ENCODE measurements at places on chromosomes 7 and 10. TPM values are rescaled to one million over a fixed set of nuclear protein-coding genes. Genes with fewer than 3 reads are reported as not detected.

The ELFN1 gene
- total RNA-seq, result 0.25 TPM

DNA sequence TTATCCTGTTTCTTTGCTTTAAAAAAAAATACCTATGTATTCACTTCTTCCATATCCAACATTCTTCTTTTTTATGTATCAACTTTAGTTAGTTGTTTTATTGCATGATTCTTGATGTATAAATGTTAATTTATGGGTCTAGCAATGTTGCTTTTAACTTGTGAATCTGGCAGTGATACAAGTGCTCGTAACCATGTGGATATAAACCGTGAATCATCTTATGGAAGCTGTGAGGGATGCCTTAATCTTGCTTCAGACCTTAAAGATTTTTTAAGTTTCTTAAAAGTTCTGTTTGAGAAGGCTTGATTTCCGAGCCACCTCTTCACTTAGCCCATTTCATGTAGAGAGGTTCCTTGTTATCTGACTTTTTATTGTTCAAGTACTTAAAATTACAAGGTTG is 25.9 kb downstream of the HELLS start:
- H3K4me1 ChIP-seq, result no peaks in the 10 kb centered on the region
- H3K4me3 ChIP-seq, result no peak overlapping the region
- H3K27me3 ChIP-seq, result no peaks in the 10 kb centered on the region
- no peaks in the 10 kb centered on the region for H3K36me3 ChIP-seq

The MYPN gene
- 0.18 TPM for total RNA-seq

GRCh38 chr10:7449063-7449695 is 38.3 kb upstream of the SFMBT2 start:
- no peaks in the 10 kb centered on the region for H3K27me3 ChIP-seq
- H3K4me3 ChIP-seq, result no peak overlapping the region
- no peak overlapping the region for H3K27ac ChIP-seq

GRCh38 chr10:47025540-47026300 is 114.5 kb downstream of the PTPN20 start:
- no peak for DNase-seq
- no peaks in the 10 kb centered on the region for H3K27me3 ChIP-seq
- H3K4me1 ChIP-seq, result no peaks in the 10 kb centered on the region
- H3K36me3 ChIP-seq, result no peaks in the 10 kb centered on the region
- H3K27ac ChIP-seq, result no peak overlapping the region

- no peak overlapping the region for H3K27ac ChIP-seq
- H3K4me3 ChIP-seq, result no peak overlapping the region
- no peaks in the 10 kb centered on the region for H3K4me1 ChIP-seq
- no peaks in the 10 kb centered on the region for H3K36me3 ChIP-seq
- H3K27me3 ChIP-seq, result no peaks in the 10 kb centered on the region
Observed at GRCh38 chr7:81590131-81590530, 179.7 kb downstream of the HGF start.

- H3K36me3 ChIP-seq, result no peaks in the 10 kb centered on the region
- H3K27me3 ChIP-seq, result no peaks in the 10 kb centered on the region
- no peak for DNase-seq
- H3K4me1 ChIP-seq, result no peaks in the 10 kb centered on the region
- H3K4me3 ChIP-seq, result no peak overlapping the region
Observed at GRCh38 chr7:103640031-103640779, 194.2 kb upstream of the SLC26A5 start.

The FGFR2 gene
- 11.9 TPM for total RNA-seq

The LIPF gene
- total RNA-seq, result not detected

The CALML3 gene
- total RNA-seq, result not detected

DNA sequence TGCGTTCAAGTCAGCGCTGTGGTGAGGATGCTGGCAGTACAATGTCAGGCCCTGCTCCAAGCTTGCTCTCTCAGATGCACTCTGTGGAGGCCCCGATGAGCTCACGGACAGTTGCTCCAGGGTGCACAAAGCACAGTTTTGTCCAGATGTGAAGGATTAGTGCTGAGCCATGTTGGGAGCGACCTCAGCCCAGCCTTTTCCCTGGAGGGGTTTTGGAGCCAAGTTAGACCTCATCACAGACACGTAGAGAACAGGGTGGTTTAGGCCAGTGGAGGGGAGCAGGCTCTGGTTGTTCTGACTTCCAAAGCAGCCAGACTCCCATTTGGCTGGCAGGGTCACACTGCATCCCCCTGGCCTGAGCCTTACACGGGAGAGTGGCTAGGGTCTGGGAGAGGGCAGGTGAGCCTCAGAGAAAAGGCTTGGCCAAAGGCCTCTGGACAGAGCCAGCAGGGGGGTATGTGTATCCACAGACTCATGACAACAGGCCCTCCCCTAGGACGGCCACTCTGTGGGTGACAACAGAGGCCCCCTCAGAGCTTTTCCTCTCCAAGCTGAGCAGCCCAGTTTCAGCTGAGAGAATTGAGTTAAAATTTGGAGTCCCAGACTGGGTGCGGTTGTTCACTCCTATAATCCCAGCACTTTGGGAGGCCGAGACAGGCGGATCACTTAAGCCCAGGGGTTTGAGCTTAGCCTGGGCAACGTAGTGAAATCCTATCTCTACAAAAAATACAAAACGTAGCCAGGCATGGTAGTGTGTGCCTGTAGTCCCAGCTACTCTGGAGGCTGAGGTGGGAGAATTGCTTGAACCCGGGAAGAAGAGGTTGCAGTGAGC is 4.7 kb downstream of the PLAC9 start:
- H3K27me3 ChIP-seq, result no peaks in the 10 kb centered on the region
- no peaks in the 10 kb centered on the region for H3K4me1 ChIP-seq
- no peak overlapping the region for H3K27ac ChIP-seq
- DNase-seq, result no peak
- H3K4me3 ChIP-seq, result no peak overlapping the region
- H3K36me3 ChIP-seq, result no peaks in the 10 kb centered on the region

- no peaks in the 10 kb centered on the region for H3K36me3 ChIP-seq
- no peak overlapping the region for H3K27ac ChIP-seq
- no peak for DNase-seq
- no peak overlapping the region for H3K4me3 ChIP-seq
- no peaks in the 10 kb centered on the region for H3K4me1 ChIP-seq
Observed at GRCh38 chr7:101804088-101804963, 13.1 kb upstream of the CUX1 start.

DNA sequence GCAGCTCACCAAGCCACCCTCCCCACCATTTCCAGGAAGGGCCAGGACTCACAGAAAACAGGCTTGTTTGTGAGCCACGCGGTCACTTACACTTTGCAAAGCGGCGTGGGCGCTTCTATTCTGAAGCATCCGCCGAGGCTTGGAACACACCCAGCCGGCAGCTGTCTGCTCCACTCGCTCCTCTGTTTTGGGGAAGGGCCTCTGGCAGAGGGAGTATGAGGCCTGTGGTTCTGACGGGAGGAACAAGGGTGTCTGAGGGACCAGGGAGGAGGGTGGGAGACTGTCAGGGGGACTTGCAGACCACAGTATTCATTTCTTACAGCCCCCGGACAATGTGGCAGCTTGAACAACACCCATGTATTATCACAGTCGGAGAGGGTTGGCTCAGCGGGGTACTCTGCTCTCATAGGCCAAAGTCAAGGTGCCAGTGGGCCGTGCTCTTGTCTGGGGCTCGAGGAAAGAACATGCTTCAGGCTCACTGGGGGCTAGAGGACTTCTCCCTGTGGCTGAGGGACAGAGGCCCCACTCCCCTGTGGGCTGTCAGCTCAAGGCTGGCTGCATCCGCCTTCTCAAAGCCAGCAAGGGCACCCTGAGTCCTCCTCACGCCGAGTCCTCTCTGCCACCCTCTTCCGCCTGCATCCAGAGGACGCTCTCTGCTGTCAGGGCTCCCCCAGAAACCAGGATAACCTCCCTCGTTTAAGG is 60.4 kb upstream of the FAM20C start:
- peaks cover 24% of the 10 kb centered on the region for H3K4me1 ChIP-seq
- H3K4me3 ChIP-seq, result no peak overlapping the region
- peak overlapping the region; percentile 44 for H3K27ac ChIP-seq
- DNase-seq, result peak; percentile 70
- no peaks in the 10 kb centered on the region for H3K36me3 ChIP-seq
- H3K27me3 ChIP-seq, result no peaks in the 10 kb centered on the region

GRCh38 chr10:76302481-76302880 is 871.1 kb downstream of the LRMDA start:
- H3K4me1 ChIP-seq, result peaks cover 5% of the 10 kb centered on the region
- no peak overlapping the region for H3K27ac ChIP-seq
- DNase-seq, result no peak
- H3K4me3 ChIP-seq, result no peak overlapping the region
- no peaks in the 10 kb centered on the region for H3K27me3 ChIP-seq

GRCh38 chr7:112556633-112557032 is 75.8 kb downstream of the LSMEM1 start:
- H3K27ac ChIP-seq, result no peak overlapping the region
- H3K27me3 ChIP-seq, result no peaks in the 10 kb centered on the region
- no peaks in the 10 kb centered on the region for H3K36me3 ChIP-seq
- DNase-seq, result no peak
- no peaks in the 10 kb centered on the region for H3K4me1 ChIP-seq

- DNase-seq, result no peak
- H3K27me3 ChIP-seq, result no peaks in the 10 kb centered on the region
- H3K27ac ChIP-seq, result no peak overlapping the region
- no peak overlapping the region for H3K4me3 ChIP-seq
Observed at GRCh38 chr10:20288060-20288459, 471.8 kb downstream of the PLXDC2 start.

DNA sequence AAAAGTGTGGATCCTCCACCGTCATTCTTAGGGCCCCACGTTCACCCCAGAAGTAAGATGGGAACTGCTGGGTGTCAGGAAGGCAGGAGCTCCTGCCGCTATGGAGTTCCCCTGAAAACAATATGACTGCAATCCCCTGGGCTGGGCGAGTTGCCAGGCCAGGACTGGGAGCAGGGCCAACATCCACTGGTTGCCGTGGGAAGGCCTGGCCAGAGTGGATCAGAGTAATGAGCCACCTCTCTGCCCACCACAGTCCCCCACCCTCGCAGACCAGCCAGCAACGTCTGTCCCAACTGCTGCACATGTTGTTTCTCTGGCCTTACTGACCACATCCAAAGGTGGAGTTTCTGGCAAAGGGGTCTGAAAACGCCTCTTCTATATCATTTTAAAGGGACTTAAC is 86.6 kb downstream of the STRA8 start:
- no peaks in the 10 kb centered on the region for H3K27me3 ChIP-seq
- peaks cover 4% of the 10 kb centered on the region for H3K4me1 ChIP-seq
- H3K36me3 ChIP-seq, result no peaks in the 10 kb centered on the region
- peak; percentile 74 for DNase-seq

- no peak overlapping the region for H3K4me3 ChIP-seq
- DNase-seq, result no peak
- no peaks in the 10 kb centered on the region for H3K27me3 ChIP-seq
Observed at GRCh38 chr10:1641402-1641801, 95.9 kb downstream of the ADARB2 start.

The SCIN gene
- 1.5 TPM for total RNA-seq

GRCh38 chr10:59279991-59280505 is 82.3 kb downstream of the FAM13C start:
- no peaks in the 10 kb centered on the region for H3K36me3 ChIP-seq
- DNase-seq, result no peak
- H3K27ac ChIP-seq, result no peak overlapping the region
- peaks cover 9% of the 10 kb centered on the region for H3K4me1 ChIP-seq
- no peaks in the 10 kb centered on the region for H3K27me3 ChIP-seq
- H3K4me3 ChIP-seq, result no peak overlapping the region

DNA sequence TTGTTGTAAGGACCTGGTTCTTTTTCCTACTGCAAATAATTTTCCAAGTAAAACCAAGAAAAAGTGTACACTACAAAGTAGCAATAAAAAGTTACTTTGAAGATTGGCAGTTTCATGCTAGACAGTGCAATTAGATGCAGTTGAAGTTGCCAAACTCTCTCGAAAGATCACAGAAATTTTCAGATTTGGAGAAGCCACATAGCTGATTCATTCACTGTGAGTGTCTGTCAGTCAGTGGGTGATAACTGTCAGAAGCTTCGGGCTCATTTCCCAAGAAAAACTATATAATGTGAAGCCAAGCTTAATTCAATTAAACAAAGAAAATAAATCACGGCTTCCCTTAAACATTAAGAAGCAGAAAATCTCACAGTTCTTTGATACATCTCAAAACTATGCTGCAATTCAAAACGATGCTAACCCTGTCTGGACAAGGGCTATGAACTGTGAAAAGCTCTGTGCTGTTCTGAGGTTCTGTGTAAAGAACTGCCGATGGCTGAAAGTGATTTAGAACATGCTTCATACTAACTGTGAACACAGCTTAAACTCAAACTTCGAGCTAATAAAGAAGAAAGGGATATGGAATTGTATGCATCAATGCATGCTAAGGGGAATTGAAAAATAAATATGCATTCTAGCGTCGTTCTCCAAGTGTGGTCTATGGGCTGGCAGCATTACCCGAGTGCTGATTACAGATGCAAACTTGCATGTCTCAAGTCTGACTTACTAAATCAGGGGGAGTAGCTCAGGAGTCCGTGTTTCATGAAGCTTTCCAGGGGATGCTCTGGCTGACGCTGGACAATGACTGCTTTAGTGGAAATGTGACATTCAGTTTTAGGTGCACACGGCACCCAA is 557.4 kb downstream of the CALN1 start:
- H3K27me3 ChIP-seq, result no peaks in the 10 kb centered on the region
- no peaks in the 10 kb centered on the region for H3K4me1 ChIP-seq
- no peak for DNase-seq
- H3K4me3 ChIP-seq, result no peak overlapping the region

DNA sequence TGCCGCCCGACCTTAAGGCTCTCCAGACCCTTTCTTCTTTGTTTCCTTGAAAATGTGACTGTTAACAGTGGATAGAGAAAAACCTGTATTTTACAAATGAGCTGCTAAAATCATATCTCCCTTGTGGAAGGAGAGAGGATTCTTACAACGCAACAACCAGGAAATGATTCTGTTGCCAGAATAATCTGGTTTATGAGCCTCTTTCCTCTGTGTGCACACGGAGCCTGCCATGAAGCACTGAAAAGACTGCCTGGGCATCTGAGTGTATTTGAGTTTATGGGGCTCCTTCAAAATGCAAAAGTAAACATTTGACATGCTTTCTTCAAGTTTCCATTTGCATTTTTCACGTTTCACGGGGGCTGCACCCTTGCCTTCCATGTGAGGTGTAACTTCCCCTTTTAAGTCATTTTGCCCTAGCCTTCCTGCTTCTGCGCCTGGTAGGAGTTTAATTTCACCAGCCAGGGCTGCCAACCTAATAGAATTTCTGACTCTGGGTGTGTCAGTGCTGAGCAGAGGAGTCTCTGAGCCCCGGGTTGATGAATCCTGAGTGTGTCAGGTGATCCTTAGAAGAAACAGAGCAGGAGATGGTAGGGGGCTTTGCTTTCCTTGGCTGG is 101.2 kb downstream of the GRB10 start:
- H3K4me3 ChIP-seq, result no peak overlapping the region
- H3K27me3 ChIP-seq, result no peaks in the 10 kb centered on the region
- no peaks in the 10 kb centered on the region for H3K36me3 ChIP-seq
- peaks cover 3% of the 10 kb centered on the region for H3K4me1 ChIP-seq

The C7orf33 gene
- not detected for total RNA-seq

DNA sequence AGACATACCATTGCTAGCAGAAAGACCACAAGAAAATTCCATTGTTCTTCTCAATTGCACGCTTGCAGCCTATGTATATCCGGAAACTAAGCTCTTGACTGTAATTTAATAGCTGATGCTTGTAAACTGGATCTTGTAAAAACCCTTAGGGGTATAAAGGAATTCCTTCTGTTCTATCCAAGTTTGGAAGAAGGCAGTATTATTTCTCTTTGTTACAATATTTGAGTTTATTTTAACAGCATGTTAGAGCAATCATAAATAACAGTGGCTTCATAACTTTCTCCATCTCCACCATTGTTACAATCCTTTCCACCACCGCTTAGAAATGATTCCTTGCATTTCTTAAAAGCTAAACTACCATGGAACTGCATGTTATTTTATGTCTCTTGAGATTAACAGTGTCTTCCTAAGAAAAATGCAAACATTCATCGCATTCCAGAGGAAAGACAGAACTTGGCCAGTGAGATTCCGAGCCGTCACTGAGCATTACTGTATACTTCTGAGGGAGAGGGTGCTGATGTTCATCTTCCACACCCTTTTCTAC is 92.5 kb downstream of the TRIL start:
- DNase-seq, result no peak
- no peak overlapping the region for H3K4me3 ChIP-seq
- no peaks in the 10 kb centered on the region for H3K36me3 ChIP-seq
- no peaks in the 10 kb centered on the region for H3K27me3 ChIP-seq
- no peaks in the 10 kb centered on the region for H3K4me1 ChIP-seq

Data from ovary (tissue), 10 donors.